EL (cell line): ENCODE measurements at places on chromosomes 4 and X.
A peak's percentile ranks its signal among the peaks of the same experiment; 100 is the strongest.

- no peak for DNase-seq
Measured at GRCh38 chrX:149819371-149819770, 37.6 kb downstream of the MAGEA9 start.

DNA sequence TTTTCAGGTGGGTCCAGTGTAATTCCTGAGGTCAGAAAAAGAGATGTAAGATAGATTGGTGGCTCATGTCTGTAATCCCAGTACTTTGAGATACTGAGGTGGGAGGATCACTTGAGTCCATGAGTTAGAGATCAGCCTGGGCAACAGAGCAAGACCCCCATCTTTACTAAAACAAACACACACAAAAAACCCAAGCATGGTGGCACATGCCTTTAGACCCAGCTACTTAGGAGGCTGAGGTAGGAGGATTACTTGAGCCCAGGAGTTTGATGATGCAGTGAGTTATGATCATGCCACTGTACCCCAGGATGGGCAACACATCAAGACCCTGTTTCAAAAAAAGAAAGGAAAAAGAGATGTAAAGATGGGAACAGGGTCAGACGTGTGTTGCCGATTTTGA, 857.4 kb upstream of the NDST4 start:
- DNase-seq, result no peak

DNA sequence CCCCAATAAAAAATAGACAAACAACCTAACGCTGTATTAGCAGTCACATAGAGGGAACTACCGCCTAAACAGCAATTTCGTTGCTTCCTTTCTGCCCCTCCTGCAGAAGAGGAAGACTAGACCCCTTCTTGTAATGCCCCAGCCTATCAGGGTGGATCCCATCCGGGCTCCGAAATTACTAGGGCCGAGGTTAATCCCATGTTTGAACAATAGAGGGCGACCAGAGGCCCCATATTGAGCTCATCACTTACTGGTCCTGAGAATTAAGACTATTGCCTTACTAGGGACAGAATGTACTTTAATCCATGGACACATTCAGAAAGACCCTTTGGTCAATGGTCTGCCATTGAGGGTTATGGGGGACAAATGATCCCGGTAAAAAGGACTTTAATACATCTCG, 11.8 kb upstream of the ZNF630 start:
- peak; percentile 36 for DNase-seq

- DNase-seq, result no peak
Measured at GRCh38 chr4:65023883-65024670, 614.8 kb upstream of the TECRL start.
